ENCODE measurements at places on chromosomes 6 and 20. TPM values are rescaled to one million over a fixed set of nuclear protein-coding genes. Genes with fewer than 3 reads are reported as not detected.

DNA sequence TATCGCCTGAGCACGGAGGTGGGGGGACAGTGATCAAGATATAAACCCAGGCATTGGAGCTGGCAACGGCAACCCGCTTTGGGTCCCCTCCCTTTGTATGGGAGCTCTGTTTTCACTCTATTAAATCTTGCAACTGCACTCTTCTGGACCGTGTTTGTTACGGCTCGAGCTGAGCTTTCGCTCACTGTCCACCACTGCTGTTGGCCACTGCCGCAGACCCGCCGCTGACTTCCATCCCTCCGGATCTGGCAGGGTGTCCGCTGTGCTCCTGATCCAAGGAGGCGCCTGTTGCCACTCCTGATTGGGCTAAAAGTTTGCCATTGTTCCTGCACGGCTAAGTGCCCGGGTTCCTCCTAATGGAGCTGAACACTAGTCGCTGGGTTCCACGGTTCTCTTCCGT lies 48.9 kb upstream of the CD83 start:
- DNase-seq = no peak

DNA sequence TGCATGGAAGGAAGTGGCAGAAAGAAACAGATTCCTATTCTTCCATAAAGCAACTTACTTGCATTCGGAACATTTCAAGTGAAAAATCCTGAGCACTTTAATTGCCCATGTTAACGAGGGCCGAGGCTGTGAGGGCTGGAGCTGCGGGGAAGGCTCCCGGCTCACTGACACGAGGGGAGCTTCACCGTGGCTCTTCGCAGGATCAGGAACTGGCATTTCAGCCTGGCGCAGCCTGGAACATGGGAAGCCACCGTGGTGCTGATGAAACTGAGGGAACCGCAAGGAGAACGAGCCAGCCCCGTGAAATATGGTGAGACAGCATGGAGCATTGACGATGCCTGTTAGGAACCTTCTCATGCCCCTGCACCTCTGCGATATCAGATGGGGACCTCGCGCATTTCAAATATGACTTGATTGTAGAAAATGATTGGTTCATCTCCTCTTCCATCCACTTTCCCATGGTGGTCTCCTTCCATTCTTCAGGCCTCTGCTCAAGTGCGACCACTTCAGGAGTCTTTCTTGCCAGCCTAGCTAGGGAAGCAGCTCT lies 236.9 kb downstream of the TBXT start:
- DNase-seq = no peak

DNA sequence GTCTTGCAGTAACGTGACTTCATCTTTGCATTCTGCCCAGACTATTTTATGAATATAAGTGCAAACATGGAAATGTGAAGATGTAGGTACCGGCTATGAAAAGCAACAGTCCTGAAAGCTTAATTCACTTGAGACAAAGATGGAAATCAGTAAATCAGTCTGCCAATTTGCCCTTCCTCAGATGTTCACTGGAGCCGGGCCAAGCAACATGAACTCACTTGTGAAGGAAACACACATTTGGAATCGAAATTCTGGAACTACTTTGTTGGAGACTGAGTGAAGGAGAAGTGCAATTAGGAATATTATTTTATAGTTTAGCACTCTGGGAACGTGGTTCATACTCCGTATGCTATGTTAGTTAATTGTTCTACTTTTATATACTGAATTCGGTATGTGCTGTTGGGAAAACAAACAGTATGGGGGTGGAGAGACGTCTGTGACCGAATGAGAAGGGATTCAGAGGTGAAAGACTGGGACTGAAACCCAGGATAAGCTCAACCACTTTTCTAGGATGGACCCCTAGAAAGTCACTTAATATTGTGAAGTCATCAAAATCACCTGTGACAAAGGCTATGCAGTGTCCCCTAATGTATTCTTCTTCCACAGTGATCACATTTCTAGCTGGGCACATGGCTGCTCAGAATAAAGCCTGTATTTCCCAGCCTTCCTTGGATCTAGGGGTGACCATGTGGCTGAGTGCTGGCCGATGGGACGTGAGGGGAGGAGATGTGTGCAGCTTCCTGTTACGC lies 95.5 kb downstream of the PREX1 start:
- no peak for DNase-seq

Gene BFSP1
- total RNA-seq = 0.98 TPM

GRCh38 chr20:43191143-43191542 lies 1.4 kb upstream of the PTPRT start:
- no peak for DNase-seq

Gene NRSN1
- not detected for total RNA-seq

Gene MAP3K4
- 95.0 TPM for total RNA-seq

Gene BMP2
- total RNA-seq = 6.1 TPM

DNA sequence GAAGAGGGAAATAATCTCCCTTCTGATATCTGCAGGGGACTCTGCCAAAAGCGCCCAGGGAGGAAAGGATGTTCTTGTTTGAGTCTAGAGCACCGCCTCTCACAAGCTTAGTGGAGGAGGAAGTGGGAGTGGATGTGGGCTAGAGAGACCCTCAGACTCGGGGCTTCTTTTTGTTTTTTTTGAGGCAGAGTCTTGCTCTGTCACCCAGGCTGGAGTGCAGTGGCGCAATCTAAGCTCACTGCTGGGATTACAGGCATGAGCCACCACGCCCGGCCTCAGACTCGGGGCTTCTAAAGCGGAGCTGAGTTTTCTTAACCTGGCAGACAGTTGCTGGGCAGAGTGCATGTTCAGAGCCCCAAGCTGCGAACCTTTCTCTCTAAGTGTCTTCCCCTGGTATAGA lies 310.8 kb downstream of the BMP7 start:
- no peak for DNase-seq

Gene COL9A1
- 1.6 TPM for total RNA-seq

DNA sequence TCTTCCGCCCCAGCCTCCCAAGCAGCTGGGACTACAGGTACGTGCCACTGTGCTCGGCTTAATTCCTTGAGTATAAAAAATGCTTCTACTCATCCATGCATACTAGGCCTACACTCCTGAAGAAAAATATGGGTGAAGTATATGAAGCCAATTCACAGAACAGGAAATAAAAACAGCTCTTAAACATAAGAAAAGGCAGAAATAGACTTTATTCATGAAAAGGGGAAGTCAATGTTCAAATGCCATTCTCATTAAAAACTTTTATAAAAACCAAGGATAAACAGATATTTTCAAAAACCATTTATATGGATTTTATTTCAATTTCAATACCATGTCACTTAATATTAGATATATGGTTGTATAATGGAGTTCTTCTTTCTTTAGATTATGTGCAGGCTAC lies 18.3 kb downstream of the SERPINB9 start:
- DNase-seq = no peak

Gene TNFRSF21
- 6.3 TPM for total RNA-seq

- peak; percentile 70 for DNase-seq
Observed at GRCh38 chr6:36593569-36594028, 563 bp upstream of the SRSF3 start.

DNA sequence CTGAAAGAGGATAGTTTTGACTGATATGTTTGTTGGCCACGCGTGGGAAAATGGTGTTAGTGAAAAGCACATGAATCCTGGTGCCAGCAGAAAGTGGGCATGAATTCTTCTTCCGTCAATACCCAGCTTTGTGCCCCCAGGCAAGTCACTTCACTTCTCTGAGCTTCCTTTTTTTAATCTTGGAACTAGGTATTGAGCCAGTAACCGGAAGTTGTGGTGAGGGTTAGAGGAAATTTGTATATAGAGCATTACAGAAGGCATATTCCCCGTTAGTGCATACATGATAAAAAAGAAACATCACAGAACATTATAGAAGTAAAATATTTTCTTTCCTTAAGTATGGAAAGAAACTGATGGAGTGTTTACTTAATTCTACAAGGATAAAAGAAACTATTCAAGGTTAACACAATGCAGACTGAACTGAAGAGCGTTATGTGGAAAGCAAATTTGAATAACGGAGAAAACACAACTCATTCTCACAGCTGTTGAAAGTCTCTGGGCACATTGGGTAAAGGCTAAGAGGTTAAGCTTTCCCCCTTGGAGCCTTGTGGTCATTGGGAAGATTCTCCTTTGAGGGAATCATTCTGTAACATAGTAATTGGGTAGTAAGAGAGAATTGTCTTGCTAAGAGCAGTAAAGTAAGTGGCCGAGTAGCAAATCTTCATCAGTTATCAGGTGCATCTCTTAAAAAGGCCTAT lies 223.1 kb downstream of the BCAS1 start:
- DNase-seq = no peak

Gene SCUBE3
- 2.9 TPM for total RNA-seq

DNA sequence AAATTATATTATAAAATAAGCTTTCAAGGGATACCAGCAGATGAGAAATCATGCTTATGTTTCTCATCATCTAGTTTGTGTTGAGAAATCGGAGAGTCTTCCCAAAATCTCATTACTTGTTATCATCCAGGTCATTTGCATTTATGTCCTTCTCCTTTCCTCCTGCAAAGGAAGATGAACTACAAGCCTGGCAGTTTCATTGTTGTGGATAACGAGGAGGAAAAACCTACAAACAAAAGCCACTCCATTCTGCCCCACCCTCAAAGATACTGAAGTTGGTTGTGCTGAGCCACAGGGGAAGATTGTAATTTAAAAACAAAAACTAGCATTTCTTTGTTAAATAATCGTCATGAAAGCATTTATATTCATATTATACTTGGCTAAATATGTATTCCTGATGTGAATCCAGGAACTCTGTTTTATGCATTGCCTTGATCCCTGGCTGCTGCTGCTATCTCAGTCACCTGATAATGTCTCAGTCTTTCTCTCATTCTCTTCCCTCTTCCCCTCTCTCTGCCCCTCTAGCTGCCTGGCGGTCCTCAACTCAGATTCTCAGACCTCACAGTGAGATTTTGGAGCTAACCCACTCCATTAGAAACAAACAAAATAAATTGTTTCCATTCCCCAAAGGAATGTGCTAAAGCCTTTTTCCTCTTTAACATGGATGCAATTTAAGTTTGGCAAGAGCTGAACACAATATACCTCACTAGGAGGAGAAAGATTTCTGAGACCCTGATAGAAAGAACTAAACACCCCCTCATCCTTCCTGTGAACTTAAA lies 185.3 kb downstream of the ADAT2 start:
- no peak for DNase-seq

DNA sequence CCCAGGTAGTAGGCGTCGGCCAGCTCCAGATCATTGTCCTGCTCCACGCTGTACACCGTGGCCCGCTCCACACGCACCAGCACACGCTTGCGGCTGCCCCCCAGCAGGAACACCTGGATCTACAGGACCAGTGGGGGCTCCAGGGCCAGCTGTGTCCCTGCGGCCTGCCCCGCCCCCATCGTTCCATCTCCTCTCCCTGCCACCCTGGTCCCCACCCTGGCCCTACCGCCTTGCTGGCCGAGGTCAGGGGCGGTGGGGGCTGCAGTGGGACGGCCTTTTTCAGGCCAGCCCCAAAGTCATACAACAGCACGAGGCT lies 9.8 kb downstream of the ADRM1 start:
- DNase-seq = no peak

Gene C2
- 25.0 TPM for total RNA-seq

Gene MAP3K7
- 32.5 TPM for total RNA-seq

DNA sequence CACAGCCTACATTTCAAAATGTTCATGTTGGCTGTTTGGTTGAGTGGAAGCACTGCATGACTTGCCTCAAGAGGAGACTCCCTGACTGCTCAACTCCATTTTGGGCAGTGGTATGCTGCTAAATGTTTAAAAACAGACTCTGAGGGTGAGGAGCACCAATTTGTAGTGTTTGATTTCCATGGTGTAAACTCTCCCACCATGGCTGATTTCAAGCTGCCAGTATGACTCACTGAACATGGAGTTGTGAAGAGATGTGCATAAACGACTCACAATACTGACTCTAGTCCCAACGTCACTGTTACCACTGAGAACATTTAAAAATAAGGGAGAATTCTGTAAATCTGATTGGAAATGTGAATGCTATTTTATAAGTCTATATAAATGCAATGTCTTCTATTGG lies 70.4 kb downstream of the BACH2 start:
- DNase-seq = no peak

DNA sequence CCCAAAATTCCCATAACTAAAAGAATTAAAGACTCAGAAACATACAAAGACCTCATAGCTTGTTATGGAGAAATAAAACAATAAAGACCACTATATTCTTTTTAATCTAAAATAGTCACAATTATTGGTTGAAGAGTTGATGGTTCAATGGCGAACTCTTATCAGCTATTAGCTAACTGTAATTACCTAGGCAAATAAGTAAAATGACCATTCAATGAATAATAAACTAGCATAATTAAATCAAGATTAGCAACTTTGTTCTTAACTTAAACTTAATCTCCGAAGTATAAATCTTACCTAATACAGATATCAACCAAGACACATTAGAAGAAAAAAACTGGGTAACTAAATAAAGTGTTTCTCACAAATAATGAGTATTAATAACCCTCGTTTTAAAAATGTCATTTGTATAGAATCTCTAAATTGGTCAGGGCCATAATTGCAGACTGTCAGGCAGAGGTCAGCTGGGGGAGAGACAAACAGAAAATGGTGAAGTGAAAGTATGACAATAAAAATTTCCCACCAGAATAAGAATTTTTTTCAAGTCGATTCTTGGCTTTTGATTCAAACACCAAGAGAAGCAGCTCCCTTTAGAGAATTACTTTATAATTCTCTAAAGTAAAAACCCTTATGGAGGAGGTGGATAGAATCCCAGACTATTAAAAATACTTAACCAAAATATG lies 1.7 kb downstream of the FKBP5 start:
- DNase-seq = no peak

Gene CCN6
- total RNA-seq = 0.18 TPM

DNA sequence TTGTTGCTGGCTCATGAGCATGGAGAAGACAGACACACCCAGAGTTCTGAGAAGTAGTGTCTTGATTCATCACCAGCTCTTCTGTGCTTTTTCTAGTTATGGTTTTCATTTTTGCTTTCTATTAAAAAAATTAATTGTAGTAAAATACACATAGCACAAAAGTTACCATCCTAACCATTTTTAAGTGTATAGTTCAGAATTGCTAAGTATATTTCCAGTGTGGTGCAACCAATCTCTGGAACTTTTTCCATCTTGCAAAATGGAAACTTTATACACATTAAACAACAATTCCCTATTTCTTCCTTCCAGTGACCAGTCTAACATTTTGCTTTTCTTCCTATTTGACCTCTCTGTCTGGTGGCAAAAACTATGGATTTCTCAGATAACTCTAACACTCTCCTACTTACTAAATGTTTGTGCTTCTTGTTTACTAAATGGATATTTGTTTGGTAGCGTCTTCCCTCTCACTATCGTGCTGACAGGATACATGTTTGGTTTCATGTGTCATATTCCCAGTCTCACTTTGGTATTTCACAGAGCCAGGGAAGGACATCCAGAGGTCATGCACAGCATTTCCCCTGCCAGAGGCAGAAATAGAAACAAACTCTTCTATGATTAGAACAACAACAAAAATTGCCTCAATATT lies 40.6 kb downstream of the TXLNB start:
- no peak for DNase-seq

- DNase-seq = no peak
Observed at GRCh38 chr6:33838983-33839382, 35.2 kb upstream of the MLN start.
